ENCODE measurements at places on chromosomes 3 and 15. TPM values are rescaled to one million over a fixed set of nuclear protein-coding genes. Genes with fewer than 3 reads are reported as not detected.

The HEMK1 gene
- total RNA-seq, result 69.7 TPM

DNA sequence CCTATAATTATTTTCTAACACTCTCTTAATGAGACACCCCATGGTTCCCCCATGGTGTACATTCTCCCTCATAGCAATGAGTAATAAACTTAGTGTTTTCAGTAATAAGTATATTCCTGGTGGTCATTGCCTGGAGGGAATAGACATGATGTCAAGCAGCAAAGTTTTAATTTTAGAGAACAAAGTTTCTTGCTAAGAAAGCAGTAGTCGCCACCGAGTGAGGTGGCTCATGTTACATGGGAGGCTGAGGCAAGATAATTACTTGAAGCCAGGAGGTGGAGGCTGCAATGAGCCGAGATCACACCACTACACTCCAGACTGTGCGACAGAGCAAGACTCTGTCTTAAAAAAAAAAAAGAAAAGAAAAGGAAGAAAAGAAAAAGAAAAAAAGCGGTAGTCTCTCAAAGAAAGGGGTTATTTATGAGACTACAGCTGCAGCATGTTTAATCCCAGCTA is 2.4 kb upstream of the ELP6 start:
- no peak for DNase-seq

DNA sequence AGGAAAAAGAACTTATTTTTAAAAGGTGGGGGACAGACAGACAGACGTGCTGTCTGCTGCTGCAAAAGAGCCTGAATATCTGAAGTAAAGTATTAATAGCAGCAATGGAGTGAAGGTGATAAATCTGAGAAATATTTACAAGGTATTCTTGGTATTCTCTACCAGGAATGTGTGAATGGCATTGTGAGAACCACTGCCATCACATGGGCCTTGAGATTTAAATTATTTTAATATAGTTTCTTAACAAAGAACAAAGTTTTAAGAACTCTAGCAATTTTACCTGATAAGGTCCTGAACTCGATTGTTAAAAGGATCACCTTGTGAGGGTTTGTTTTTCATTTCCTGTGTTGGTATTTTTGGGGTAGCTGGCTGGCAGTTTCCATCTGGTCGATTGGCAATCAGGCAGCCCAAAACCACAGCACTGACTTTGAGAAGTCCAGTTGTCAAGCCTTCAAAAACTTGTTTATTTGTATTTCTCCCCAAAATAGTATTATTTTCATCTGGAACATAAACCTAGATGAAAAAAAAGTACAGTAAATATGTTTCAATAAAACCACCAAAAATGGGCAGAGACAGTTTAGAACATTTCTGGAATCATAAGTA is 97.3 kb downstream of the ISL2 start:
- no peak for DNase-seq

- DNase-seq, result no peak
These were observed 46.1 kb downstream of the APBA2 start for GRCh38 chr15:28931828-28932227.

The HHLA2 gene
- total RNA-seq, result 1.8 TPM

GRCh38 chr3:152206243-152206760 is 62.4 kb upstream of the MBNL1 start:
- DNase-seq, result no peak

DNA sequence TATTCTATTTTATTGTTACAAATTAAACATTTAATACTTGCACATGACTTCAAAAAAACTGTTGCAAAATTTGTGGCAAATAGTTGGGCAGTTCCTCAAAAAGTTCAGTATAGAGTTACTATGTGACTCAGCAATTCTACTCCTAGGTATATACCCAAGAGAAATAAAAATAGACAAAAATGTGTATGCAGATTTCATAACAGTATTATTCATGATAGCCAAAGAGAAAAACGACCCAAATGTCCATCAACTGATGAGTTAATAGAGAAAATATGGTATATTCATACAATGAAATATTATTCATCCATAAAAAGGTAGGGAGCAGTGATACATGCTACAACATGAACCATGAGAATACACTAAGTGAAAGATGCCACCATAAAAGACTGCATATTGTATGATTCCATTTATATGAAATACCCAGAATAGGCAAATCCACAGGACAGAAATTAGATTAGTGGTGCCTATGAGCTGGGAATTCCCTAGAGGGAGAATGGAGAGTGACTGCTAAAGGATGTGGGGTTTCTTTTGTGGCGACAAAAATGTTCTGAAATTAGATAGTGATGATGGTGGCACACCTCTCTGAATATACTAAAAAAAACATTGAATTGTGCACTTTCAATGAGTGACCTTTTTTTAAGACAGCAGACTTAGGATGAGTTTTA is 31.6 kb upstream of the CLASP2 start:
- no peak for DNase-seq

DNA sequence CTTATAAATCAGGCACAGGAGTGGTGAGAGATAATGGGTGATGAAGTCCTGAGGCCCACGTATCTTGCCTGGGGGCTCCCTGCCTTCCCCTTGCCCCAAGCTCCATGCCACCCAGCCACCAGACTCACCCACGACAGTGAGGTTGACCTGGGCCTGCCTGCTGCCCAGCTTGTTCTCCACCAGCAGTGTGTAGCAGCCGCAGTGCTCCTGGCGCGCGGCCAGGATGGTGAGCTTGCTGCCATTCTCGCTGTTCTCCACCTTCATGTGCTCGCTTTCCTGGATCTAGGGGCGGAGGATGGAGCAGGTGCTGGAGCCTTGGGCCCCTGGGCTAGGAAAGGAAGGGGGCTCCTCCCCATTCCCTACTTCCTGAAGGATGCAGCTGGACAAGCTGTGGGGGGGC is 79.1 kb upstream of the HACD2 start:
- no peak for DNase-seq

The TEX9 gene
- 0.41 TPM for total RNA-seq

DNA sequence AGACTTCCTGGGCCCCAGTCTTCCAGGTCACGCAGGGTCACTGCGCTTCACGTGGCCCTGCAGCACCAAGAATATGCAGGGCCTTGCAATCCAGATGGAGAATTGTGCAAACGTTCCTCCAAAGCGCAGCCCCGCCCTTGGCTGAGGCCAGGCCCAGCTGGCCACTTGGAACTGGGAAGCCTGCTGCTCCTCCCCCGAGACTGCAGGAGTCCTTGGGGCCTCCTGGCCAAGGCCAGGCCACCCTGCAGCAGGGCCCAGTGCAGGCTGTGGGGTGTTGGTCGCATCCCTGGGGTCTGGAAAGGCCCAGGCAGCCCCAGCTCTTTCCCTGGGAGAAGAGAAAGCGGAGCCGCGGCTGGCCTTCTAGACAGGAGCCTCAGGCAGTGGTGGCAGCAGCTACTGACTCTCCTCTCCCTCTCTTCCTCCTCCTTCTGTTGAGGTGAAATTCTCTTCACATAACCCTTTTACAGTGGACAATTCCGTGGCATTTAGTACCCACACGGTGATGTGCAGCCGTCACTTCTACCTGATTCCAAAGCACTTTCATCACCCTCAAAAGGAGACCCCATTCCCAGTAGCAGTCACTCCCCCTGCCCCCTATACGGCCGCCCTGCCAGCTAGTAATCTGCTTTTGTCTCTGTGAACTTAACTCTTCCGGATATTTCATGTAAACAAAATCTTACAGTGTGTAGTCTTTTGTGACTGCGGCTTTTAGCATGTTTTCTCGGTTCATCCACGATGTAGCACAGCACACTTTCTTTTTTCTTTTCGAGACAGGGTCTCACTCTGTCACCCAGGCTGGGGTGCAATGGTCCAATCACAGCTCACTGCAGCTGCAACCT is 103.9 kb downstream of the TMEM266 start:
- no peak for DNase-seq

The FHIT gene
- total RNA-seq, result 21.3 TPM

The IL16 gene
- total RNA-seq, result 114 TPM

GRCh38 chr3:62793946-62794345 is 81.3 kb downstream of the CADPS start:
- no peak for DNase-seq

DNA sequence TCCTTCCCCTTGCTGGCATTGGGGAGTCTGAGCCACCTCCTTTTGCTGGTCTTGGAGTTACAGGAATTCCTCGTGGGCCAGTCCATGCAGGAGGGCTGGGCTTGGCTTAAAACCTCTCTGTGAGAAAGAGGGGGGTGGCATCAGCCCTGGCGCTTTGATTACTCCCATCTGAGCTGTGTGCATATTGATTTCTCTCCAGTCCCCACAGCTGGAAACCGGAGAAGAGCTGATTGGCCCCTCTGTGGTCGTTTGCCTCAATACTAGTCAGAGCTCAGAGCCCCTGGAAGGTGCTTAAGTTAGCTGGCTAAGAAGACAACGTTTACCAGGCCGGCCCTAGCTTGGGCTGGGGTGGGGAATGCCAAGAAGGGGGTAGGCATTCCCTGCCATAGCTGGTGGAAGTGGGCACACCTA is 4.0 kb upstream of the RASGRF1 start:
- DNase-seq, result no peak

The CFAP161 gene
- not detected for total RNA-seq

- DNase-seq, result no peak
These were observed 181.5 kb upstream of the LYSMD4 start for GRCh38 chr15:99914723-99915122.

The WDR76 gene
- total RNA-seq, result 124 TPM

The HCN4 gene
- 0.04 TPM for total RNA-seq

The NR2F2 gene
- not detected for total RNA-seq

GRCh38 chr3:71371282-71371681 is 212.2 kb downstream of the FOXP1 start:
- no peak for DNase-seq

GRCh38 chr3:170421111-170421641 is 2.5 kb downstream of the CLDN11 start:
- no peak for DNase-seq

DNA sequence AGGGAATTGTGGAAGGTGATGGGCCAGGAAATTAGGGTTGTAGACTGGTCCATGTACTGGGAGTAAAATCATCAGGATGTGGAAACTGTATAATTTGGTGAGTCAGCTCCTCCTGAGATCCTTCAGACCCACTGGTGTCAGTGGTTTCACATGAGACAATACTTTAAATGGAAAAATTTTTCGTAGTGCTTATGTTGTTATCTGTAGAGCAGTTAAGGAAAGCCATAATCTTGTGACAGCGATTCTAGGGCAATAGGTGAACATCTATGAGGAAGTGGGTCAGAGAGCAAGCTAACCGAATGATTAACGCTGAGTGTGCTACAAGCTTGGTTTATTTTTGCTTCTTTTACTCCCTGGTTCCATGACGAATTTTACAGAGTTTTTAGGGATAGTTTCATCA is 200.6 kb downstream of the CADM2 start:
- DNase-seq, result no peak

DNA sequence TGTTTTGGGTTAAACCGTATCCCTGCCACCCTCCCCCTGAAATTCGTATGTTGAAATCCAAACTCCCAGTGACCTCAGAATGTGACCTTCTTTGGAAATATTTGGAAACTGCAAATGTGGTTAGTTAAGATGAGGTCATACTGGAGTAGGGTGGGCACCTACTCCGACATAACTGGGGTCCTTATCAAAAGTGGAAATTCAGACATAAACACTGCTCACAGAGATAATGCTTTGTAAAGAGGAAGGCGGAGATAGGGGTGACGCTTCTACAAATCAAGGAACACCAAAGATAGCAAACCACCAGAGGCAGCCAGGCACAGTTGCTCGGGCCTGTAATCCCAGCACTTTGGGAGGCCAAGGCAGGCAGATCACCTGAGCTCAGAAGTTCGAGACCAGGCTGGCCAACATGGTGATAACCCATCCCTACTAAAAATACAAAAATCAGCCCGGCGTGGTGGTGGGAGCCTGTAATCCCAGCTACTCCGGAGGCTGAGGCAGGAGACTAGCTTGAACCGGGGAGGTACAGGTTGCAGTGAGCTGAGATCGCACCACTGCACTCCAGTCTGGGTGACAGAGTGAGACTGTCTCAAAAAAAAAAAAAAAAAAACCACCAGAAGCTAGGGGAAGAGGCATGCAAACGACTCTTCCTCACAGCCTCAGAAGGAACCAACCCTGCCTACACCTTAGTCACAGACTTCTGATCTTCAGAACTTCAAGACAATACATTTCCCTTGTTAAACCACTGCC is 51.1 kb upstream of the CHD2 start:
- no peak for DNase-seq

GRCh38 chr3:47791193-47791855 is 9.6 kb upstream of the SMARCC1 start:
- DNase-seq, result no peak

The LDHAL6B gene
- not detected for total RNA-seq

The FOXL2NB gene
- not detected for total RNA-seq

DNA sequence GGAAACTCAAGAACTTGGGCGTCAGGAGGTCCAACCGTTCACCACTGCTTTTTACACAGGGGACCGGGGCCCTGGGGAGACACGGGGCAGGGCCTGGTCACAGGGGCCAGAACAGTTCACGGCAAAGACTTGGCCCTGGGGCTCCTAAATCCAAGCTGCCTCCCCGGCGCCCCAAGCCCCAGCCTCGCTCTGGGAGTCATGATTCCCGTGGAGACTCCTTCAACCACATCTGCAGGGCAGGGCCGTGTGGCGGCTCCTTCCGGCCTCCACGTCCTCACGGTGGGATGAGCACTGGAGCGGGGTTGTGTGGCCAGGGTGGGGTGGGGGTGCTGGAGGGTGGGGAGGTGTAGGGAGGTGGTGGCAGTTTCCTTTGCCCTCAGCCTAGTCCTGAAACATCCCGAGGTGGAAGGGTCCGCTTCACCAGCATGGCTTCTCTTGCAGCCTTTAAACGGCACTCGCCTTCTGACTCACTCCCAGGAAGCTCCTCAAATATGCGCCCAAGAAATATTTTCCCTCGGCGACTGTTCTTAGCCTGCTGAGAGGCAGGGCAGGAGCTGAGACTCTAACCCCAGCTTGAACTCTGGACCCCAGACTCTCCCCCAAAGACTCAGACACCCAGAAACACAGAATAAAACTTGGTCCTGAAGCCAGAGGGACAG is 1.8 kb downstream of the MUC4 start:
- no peak for DNase-seq

GRCh38 chr3:4864503-4864902 is 114.7 kb upstream of the BHLHE40 start:
- no peak for DNase-seq

DNA sequence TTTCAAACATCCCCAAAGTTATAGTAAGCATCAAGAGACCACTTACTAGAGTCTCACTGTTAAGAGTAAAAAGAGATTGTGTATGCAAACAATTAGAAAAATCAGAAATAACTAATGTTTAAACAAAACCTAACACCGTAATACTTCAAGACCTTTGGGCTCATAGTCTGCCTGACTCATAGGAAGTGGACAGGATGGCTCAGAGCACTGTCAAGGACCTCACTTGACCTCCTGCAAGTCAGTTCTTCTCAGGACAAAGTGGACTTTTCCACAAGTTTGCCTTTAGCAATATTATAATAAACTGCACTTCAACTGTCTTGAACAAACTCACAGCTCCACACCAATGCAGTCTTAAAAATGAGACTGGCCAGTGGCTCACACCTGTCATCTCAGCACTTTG is 34.8 kb downstream of the IL12A start:
- no peak for DNase-seq

The SLC22A13 gene
- 0.11 TPM for total RNA-seq

All from activated naive CD4-positive, alpha-beta T cell treated with anti-CD3 and anti-CD28 coated beads, Interleukin-2, amount 50 U/mL, for 72 hours (primary cell).